ENCODE measurements at places on chromosomes 3 and 15.

- DNase-seq, result no peak
Measured at GRCh38 chr3:111846717-111847116, 12.3 kb upstream of the PHLDB2 start.

DNA sequence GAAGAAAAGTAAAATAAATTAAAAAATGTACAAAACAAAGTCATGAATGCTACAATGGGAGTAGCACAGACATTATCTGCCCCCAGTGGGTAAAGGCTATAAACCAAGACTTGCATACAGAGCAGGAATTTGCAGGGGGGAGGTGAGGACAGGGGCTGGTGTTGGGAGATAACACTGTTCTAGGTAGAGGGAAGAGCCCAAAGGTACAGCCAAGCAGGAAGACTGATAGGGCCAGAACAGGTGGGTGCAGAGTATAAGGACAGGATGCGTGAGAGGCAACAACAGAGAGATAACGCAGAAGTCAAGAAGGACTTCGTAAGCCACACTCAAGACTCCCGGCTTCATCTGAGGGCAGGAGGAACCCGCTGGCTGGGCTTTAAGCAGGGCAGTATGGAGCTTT, 146.5 kb downstream of the CTNNB1 start:
- no peak for DNase-seq

DNA sequence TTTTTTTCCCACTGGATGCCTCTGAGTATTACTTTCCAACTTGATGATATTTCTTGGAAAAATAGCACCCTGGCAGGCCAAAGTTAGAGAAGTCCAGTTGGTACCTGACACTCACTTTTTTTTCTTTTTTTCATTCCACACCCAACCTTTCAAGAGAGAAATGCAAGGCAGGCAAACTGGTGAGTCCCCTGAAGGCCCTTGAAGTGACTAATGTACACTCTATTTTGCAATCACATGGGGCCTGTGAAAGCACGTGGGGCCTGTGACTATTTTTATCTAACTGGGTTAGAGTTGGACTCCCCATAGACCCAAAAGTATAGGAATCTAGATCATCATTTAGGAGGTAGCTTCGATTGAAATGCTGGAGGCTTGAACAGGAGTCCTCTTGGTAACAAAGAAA, 316.7 kb downstream of the CHL1 start:
- no peak for DNase-seq

GRCh38 chr3:157086775-157087174, 73.2 kb downstream of the CCNL1 start:
- no peak for DNase-seq

DNA sequence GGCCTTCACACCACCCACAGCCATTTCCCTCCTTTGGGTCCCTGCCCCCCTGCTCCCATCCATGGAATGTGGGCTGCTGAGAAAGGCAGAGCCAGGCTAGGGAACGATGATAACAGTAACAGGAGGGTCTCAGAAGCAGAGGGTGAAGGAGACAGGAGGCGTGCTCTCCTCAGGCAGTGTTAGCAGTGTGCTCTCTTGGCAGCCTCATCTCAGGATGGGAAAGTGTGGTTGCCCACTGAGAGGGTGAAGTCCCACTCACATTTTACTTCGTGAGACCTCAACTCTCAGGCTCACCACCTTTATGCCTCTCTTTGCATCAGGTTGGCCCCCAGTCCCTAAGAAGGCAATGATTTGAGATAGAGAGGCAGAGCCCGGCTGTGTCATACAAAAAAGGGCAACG, 24.5 kb downstream of the TIGIT start:
- DNase-seq, result no peak

- no peak for DNase-seq
Measured at GRCh38 chr3:54243960-54244682, 121.8 kb downstream of the CACNA2D3 start.

DNA sequence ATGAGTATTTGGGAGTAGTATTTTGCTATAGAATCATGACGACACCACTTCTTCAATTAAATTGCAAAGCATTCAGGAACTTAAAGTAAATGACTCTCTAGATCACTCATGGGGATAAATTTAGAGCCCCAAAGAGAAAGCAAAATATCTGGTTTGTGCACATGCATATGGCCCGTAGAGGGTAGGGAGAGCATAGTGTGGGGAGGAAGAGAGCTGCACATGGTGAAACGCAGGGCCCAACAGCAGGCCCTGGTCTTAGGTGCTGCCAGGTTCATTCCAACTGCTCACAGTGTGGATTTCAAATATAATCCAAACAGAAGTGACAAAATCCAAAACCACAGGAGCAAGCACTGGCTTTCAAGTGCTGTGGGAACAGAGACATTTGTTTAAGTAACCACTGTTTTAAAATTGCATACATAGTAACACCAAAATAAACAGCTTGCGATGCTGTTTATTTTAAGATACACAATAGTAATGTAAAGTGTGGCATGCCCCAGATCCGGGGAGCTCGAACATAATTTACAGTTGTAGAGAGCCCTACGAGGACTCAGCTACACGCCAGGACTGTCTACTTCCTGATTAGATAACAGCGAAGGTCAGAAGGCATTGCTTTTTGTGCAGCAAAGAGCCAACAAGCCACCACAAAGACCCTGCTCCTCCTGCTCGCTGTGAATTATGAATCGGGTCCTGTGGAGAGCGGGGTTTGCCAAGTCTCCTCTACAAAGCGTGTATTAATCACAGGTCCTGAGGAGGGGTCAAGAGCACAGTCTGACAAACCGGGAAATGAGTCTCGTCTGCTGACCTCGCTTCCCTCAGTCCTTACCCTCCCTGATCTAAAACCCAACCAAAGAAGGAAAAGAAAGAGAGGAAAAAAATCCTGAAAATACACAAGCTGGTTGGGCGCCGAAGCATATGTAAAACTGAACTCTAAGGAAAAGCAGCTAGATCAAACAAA, 80.6 kb downstream of the MEIS2 start:
- no peak for DNase-seq

GRCh38 chr15:82871358-82871757, 61.9 kb downstream of the WHAMM start:
- no peak for DNase-seq

DNA sequence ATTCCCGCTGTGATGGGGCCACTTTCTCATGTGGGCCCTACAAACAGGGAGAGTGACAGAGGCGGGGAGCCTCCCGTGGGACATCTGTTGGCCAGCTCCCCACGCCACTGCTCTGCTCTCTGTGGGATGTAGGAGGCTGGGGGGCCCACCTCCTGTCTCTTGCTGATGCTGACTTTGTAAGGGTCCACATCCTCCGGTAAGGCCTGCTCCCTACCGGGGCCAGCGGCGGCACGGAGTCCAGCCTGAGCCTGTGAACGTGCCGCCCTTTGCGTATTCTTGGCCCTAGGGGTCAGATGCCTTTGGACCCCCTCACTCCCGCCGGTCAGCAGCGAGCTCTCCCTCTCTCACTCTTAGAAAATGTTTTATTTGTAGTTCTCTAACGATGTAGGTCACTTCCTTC, 153.2 kb downstream of the LRRC28 start:
- no peak for DNase-seq

DNA sequence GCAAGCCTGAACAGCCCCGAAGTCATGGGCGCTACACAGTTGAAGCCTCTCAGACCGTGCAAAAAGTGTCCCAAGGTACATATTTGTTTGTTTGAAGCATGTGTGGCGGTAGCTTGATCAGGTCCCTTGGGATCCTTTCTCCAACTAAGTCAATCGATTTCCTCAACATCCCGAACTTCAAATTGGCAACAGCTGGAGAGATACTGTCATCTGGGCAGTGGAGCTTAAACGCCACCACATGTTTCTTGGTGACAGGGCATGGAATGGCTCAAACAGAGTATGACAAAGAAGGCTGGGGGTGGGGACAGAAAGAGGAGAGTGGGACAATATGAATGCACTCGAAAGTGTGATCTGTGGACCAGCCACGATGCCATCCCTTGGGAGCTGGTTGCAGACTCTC, 84.9 kb upstream of the PSMD6 start:
- DNase-seq, result no peak

GRCh38 chr3:115562636-115563267, 60.6 kb upstream of the GAP43 start:
- no peak for DNase-seq

- DNase-seq, result no peak
Measured at GRCh38 chr3:8484409-8485140, 17.0 kb upstream of the LMCD1 start.

- DNase-seq, result no peak
Measured at GRCh38 chr3:135964160-135964955, 1.2 kb upstream of the PPP2R3A start.

GRCh38 chr3:123024056-123024455, 3.5 kb downstream of the SEMA5B start:
- no peak for DNase-seq

DNA sequence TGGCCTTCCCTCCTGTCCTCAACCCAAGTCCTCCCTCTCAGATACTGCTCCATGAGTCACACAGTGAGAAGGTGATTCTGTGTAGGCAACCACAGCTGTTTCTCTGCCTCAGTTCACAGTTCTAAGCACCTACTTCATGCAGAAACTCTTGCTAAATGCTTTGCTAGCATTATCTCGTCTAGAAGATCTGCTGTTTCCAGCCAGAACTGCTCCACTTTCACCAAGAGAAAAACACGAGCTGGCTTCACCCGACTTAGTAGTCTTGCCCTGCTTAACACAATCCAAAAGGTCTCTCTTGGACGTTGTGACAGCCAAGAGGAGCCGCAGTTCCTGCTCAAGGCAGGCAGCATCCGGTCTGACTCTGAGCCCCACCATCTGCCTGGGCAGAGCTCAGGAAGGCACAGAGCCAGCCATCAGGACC, 272.1 kb downstream of the UACA start:
- no peak for DNase-seq

- no peak for DNase-seq
Measured at GRCh38 chr15:88579322-88579721, 32.8 kb upstream of the DET1 start.

DNA sequence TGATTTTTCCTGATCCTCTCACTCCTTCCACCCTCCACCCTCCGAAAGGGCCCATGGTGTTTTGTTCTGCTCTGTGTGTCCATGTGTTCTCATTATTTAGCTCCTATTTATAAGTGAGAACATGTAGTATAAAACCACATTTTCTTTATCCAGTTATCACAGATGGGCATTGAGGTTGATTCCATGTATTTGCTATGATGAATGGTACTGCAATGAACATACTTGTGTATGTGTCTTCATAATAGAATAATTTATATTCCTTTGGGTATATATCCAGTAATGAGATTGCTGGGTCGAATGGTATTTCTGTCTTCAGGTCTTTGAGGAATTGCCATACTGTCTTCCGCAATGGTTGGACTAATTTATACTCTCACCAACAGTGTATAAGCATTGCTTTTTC, 126.0 kb downstream of the IMPG2 start:
- no peak for DNase-seq

DNA sequence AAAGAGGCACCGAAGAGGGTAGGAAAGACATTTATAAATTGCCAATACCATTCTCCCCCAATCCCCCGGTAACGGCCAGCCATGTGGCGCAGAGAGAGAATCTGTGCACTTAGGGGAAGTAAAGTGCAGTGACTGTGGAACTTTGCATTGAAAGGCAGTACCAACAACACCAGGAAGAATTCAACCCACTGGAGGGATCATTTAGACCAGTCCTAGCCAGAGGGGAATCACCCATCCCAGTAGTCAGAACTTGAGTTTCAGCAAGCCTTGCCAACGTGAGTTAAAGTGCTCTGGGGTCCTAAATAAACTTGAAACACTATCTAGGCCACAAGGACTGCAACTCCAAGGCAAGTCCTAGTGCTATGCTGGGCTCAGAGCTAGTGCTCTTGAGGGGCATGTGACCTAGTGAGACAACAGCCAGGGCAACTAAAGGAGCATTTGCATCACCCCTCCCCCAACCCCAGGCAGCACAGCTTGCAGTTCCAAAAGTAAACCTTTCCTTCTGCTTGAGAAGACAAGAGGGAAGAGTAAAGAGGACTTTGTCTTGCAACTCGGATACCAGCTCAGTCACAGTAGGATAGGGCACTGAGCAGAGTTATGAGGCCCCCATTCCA, 15.0 kb downstream of the CEP70 start:
- no peak for DNase-seq

DNA sequence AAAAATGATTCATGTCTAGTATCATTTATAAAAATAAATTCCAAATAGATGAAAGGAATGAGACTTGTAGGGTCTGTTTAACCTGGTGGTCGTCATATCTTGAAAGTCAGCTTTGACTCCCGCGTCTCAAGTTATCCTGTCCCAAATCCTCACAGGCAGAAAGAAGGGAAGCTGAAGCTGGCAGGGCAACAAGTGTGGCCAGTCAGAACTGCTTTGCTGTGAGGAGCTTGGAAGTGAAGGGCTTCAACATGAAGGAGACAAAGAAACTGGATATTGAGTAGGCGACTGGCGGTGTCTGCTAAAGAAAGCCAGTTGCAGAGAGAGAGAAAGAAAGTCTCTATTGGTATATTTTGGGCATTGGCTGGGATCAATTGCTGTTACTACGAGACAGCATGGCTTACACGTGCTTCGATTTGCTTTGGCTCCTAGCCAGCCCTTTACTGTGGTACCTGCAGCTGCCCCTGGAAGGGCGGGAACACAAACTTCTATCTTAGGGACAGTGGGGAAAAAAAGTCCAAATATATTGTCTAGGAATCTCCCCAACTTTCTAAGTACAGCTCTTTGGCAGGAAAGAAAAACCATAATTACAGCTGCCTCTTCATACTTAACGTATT, 107.2 kb downstream of the CHST2 start:
- no peak for DNase-seq

- DNase-seq, result no peak
Measured at GRCh38 chr3:98788651-98789050, 25.5 kb downstream of the ST3GAL6 start.

- DNase-seq, result no peak
Measured at GRCh38 chr3:13214847-13215472, 141.7 kb upstream of the IQSEC1 start.

- DNase-seq, result peak; percentile 19
Measured at GRCh38 chr3:153628591-153628990, 466.6 kb downstream of the RAP2B start.

DNA sequence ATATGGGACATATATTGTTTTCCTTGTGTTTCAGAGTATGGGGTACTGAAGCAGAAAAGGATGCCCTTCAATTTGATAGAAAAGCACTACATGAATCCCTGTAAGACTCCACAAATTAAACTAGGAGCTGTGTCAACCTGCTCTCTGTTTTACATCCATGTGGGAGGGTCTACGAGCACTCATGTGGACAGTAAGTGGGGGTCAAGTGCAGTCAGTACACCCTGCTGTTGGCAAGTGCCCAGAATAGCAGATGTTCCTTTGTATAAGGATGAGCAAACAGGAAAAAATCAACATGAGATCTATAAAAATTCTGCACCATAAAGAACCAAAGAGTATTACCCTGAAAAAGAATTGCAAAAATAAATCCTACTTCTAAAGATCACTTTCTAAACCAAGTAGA, 659.9 kb downstream of the SI start:
- DNase-seq, result no peak

DNA sequence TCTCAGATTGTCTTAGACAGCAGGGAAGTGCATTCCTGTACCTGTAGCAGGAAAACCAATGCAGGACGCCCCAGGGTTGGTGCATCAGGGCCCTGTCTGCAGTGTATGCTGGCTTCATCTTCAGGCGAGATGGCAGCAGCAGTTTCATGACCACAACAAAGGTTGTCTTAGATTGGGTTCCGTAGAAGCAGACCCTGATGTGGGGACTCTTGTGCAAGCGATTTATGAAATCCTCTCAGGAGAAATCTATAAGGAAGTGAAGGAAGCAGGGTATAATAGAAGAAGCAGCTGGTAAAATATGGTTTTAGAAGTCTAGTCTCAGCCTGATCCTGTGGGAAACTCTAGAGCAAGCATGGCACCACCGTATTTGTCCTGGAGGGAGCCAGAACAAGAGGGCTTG, 25.0 kb downstream of the DNAH1 start:
- DNase-seq, result no peak

GRCh38 chr3:10869460-10869859, 53.4 kb downstream of the SLC6A11 start:
- DNase-seq, result no peak
